ENCODE measurements at places on chromosomes 16 and 17.

GRCh38 chr17:43020030-43020621 is 2.1 kb downstream of the VAT1 start:
- DNase-seq: no peak

GRCh38 chr17:7552621-7553051 is 3.8 kb downstream of the TNFSF12 start:
- no peak for DNase-seq

GRCh38 chr16:75534560-75535205 is 1.2 kb downstream of the CHST5 start:
- DNase-seq: no peak

DNA sequence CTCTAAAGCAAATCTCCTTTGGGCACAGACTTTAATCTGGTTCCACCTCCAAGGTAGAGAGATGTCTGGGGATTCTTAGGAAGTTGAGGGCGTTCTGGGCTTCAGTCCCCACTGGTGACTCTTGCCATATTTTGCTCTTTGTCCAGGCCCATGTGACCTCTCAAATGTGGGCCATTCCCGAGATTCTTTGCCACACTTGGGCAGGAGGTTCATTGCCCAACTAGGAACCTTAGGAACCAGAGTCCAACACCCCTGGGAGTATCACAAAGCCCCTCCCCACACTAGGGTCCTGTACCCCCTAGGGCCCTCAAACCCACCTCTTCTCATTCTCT is 6.5 kb downstream of the KRT14 start:
- no peak for DNase-seq

GRCh38 chr16:56915336-56916119 is 16.4 kb upstream of the HERPUD1 start:
- DNase-seq: no peak

Data from D721Med (cell line).